ENCODE measurements at places on chromosomes 4 and X.

- no peak for DNase-seq
Measured at GRCh38 chrX:74949717-74950116, 24.5 kb upstream of the NEXMIF start.

GRCh38 chr4:168612450-168613135 is 115.7 kb downstream of the PALLD start:
- DNase-seq: no peak

DNA sequence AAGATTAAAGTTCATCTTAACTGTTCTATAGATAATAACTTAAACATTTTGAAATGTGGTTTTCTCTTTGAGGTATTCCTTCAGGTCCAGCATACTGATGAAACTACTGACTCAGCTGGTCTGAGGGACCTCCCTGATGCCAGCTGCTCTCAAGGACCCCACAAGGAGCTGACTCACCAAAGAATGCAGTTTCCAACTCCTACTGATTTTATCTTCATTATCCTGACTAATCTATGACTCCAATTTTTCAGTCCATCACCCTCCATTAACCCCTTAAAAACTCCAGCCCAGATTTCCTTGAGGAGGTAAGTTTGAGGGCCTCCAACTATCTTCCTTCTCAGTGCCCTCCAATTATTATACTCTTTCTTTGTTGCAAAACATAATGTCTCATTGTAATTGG is 1.4 kb upstream of the UGT2B4 start:
- no peak for DNase-seq

DNA sequence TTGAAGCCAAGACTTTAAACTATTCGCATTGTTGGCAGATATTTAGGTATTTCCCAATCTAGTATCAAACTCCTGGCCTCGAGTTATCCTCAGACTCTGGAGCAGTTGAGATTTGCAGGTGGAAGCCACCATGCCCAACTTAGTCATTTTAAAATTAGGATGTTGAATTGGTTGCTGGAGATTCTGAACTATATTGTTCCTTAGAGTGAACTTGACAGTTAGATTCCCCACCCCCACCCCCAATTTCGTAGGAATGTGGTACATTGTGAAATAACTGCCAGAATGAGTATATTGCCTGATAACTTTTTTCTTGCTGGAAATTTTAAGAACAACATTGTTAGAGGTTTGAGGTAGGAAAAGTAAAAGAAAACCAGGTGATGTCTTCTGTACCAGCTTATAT is 2.3 kb downstream of the NOCT start:
- DNase-seq: no peak

DNA sequence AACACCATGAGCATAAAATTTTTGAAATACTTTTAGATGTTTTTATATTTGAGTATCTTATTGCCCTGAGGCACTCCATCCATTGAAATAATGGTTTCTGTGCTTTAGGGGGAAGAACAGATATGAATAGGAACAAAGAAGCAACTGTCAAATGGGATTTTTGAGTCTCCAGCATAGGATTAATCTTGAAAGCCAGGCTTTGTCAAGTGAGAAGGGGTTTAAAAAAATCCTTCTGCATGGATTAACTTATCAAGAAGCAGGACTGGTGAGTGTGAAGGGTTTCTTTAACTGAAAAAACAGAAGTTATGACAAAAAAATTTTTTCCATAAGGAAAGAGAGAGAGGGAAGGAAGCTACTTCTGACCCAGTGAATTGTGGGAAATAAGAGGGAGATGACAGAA is 7.6 kb upstream of the NUDT9 start:
- no peak for DNase-seq

- DNase-seq: no peak
Measured at GRCh38 chr4:6546091-6546490, 28.9 kb upstream of the MAN2B2 start.

Measured in NCI-H2227 treated with DMSO at 0.1 percent for 48 hours (cell line).